ENCODE measurements at places on chromosomes 5 and 9.

- DNase-seq: no peak
Observed at GRCh38 chr9:18580151-18580550, 106.2 kb downstream of the ADAMTSL1 start.

DNA sequence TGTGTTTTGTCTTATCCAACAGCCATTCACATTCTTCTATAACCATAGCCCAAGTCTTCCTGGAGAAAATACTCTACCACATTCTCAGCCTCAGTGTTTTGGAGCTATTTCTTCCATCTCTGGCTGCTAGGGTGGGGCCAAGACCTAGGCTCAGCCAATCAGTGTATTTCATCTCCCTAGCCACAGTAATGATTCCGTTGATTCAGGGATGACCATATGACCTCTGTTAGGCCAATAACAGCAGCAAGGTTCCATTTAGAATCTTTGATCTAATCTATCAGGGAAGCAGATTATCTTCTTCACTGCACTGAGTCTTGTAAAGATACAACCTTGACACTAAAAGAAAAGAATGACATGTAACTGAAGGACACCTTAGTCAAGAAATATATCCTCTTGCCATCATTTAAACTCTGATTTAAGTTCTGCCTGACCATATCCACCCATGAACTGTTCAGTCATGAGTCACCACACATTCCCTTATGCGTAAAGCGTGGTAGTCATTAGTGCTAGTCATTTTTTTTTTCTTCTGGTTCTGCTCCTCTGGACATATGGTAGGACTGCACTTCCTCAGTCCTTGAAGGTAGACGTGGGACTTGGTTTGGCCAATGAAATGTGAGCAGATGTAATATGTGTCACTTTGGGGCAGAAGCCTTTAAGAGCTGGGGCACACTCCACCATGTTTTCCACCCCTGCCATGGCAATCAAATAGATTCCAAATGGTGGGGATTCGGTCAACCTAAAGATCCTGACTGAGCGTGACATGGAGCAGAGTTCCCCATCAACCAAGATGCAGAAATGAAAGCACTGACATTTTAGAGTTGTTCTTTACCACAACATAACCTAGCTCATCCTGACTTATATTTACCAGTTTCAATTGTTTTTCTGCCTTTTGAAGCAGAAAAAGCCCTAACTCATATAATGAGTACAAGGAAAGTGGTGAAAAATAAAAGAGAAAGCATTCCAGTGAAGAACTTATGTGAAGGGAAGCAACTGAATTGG, 12.7 kb upstream of the PRELID2 start:
- no peak for DNase-seq

GRCh38 chr5:73948720-73949119, 322.7 kb downstream of the ARHGEF28 start:
- DNase-seq: no peak

DNA sequence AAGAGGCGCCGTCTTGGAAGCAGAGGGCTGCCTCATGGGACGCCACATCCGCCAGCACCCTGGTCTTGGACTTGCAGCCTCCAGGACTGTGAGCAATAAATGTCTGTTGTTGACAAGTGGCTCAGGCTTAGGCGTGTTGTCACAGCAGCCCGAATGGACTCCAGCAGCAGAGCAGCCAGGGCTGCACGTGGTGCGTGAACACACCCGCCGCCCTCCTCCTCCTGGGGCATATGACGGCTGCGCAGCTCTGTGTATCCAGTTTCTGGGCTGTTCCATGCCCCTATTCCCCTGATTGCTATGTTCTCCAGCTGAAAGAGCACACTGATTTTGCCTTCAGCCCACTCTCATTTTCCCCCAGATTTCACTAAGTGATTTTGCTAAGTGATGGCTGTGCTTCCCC, 36.0 kb upstream of the CLPTM1L start:
- no peak for DNase-seq

DNA sequence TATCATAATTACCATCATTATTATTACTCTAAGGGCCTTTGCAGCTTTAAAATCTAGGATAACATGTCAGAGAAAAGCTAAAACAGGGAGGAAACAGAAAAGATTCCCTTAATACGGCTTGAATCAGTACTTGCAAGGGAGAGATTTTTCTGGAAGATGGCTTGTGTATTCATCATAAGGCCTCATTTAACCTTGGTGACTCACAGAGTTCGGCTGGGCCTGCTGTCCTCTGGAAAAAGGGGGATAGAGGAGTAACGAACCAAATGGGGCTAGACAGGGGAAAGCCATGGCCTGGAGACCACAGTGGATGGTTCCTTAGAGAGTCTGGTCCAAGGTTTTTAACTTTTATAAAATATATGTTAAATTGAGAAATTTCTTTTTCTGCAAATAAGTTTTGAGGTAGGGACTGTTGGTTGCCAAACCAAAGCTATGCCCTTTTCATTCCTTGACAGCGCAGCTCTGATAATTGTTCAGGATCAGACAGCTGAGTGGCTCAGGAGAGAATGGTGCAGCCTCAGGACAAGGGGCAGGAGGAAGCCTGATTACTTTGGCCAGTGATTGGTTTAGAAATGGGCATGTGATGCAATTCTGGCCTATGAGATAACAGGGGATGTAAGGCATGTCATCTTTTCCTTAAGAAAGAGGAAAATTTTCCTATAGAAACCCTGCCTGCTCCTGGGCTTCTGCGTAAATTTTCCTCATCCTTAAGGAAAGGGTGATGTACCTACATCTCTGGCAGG, 25.6 kb upstream of the GSN start:
- no peak for DNase-seq

DNA sequence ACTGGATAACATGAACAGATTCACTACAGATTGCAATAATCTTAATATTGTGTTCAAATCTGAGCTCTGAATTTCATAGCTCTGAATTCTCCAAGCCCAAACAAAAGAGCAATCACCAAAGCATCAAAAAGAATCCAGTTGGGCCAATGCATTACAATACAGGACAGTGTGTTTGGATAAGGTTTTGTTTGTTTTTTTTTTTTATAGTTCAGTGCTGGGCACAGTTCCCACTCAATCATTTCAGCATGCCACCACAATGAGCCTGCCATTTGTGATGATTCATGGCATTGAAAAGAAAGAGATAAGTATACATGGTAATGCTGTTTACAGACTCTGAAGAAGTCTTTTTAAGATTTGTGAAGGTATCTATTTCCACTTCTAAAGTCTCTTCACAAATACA, 1.7 kb upstream of the HTR1A start:
- DNase-seq: no peak

- DNase-seq: no peak
Observed at GRCh38 chr9:108400297-108400696, 455.5 kb downstream of the ACTL7B start.

DNA sequence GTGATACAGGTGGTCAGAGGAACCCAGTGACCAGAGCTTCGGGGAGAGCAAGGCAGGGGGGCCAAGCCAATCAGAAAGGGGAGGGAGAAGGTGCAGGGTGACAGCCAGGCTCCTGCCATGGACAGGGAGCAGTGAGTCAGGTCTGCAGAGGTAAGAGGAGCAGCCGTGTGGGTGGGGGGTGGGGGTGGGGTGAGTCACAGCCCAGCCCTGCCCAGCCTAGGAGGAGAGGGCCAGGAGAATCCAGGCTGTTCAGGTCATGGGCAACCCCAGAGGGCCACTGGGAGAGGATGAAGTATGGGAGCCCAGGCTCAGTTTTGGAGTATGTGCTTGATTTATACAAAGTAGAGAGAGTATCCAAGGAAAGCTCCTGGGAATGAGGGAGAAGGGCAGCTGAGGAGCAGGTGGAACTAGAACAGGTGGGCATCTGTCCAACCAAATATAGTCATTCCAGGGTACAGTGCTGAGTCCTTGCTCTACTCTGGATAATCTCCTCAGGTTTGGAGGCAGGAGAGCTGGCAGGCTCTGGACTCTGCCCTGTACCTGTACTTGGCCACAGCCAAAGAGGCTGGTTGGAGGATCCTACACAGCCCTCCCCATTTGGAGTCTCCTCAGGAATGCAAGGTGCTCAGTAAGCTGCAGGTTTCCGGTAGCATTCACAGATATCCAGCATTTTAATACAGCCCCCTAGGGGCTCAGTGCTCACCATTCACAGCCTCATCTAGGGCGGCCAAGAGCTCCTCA, 1.6 kb downstream of the HBEGF start:
- DNase-seq: no peak

DNA sequence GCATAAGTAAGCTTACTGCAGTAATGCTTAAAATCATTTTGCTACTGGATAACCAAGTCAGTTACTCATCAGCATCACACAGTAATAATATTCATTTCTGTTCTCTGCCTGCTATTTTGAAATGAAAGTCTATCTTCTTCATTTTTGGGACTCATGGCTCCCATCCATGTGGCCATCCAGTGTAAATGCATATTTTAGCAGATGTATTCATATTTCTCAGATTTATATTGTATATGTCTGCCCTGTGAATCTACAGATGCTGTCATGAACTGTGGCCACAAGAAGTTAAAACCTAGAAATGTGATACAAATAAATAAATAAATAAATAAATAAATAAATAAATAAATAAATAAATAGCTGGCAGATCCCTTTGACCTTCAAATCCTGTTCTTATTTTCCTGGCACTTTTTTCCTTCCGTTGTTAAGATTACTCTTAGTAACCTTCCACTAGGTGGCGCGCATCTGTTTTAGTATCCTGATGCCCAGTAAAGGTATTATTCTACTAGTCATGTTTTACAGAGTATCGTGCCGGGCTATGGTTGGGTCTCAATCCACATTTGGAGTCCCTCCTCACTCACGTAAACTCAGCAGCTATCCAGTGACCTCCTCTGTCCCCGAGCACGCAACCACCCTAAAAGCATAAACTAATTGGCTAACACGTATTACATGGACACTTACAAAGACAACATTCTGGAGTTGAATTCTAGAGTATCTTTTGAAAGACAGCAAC, 79.2 kb upstream of the IL7R start:
- peak; percentile 59 for DNase-seq

DNA sequence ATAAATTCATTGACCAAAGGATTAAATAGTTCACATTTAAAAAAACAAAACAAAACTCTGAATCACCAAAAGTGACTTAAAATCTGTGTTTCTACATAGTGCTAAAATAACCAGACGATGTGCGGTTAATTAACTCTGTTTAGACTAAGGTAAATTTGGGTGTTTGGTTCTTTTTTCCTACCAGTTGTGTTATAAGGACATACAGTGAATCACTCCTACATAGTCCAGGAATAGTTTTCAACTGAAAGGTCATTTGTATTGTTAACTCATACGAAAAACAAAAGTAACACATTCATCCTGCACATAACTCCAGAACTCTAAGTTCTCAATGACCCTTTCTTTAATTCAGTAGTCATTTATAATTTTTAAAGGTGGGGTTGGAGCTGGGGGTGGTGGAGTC, 203.7 kb downstream of the GLIS3 start:
- DNase-seq: no peak

GRCh38 chr5:100188778-100189177, 346.4 kb upstream of the FAM174A start:
- no peak for DNase-seq

DNA sequence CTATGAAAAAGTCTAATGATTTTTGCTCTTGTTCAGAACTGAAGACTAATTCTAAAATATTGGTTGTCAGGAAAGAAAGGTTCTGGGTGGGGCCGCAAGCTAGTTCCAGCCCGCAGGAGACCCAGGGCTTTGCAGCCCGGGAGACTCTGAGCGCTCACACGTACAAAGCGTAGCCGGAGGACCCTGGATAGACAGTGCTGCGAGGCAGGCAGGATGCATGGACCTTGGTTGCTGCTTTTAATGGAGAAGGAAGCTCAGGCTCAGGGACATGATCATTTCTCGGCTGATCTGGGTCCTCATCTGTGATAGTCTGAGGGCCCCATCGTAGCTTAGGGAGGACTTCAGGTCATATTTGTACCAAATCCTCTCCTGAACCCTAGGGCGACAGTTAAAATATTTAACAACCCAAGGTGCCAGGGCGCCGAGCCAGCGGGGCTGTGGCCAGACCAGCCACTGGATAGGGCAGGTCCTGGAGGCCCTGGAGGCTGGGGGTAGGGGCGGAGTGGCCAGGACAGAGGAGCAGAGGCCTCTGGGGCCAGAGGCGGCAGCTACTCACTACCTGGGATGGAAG, 70.1 kb upstream of the UNC5A start:
- DNase-seq: peak; percentile 48

DNA sequence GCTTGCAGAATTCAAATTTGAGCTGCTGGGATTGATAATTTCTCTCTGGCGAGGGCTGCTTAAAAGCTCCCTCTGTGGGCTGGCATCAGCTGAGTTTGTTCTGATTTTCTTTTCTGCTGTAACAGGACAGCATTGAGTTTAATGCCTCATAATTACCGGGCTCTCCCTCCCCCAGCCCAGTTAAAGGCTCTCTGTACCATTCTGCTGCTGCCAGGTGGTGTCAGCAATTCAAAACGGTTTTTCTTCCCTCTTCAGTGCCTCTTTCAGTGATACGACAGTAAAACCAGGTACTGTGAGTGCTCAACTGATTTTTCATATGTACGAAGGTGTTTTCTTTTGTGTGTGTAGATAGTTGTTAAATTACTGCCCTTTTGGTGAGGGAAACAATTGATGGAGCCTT, 509.3 kb upstream of the CTNND2 start:
- DNase-seq: no peak

GRCh38 chr9:127561491-127562278, 50.4 kb upstream of the STXBP1 start:
- peak; percentile 99 for DNase-seq

- DNase-seq: no peak
Observed at GRCh38 chr5:14630671-14631070, 33.8 kb upstream of the OTULIN start.

DNA sequence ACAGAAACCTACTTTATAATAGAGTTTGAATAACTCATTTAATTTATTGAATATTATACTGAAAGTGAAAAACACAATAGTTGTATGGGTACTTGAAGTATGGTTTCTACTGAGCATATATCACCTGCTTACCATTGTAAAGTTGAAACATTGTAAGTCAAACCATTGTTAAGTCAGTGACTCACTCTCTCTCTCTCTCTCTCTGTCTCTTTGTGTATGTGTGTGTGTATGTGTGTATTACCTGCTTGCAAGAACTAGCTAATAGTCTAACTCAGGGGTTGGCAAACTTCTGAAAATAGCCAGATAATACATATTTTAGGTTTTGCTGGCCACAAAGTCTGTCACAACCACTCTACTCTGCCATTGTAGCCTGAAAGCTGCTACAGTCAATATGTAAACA, 564.3 kb upstream of the ZNF608 start:
- DNase-seq: peak; percentile 48

DNA sequence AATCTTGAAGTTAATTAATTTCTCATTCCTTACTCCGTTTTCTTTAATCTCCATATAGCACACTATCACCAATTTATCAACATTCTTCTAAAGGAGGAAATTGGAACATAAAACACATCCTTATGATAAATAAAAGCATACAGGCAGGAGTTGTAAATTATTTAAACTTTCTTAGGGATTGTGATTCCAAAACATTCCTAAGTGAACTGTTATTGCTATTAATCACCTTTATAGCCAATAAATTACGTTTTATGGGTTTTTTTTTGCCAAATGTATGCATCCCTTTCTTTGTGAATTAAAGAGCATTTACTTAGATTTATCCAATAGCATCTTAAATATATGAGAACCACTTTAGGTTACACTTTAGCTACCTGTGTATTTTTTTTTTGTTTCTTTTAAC, 55.3 kb downstream of the FBXO4 start:
- no peak for DNase-seq

DNA sequence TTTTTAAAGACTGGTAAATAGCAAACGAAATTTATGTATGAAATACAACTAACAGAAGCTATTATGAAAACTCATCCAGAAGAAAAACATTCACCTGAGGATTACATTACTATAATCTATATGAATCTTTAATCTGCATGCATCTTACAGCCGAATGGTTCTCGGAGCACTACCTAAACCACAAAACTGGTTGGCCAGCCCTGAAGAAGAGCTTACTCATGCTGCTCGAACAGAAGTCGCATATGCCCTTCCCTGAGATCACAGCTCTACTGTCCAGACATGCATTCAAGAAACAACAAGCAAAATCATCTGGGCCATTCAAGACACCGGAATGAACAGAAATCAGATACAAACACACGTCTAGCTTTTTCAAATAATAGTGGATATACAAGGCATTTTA, 931.0 kb upstream of the DMAC1 start:
- no peak for DNase-seq
